LHCN-M2 (cell line): ENCODE measurements at places on chromosomes 7 and 10. TPM values are rescaled to one million over a fixed set of nuclear protein-coding genes. Genes with fewer than 3 reads are reported as not detected.

- no peak for DNase-seq
Observed at GRCh38 chr7:17685141-17685540, 255.2 kb downstream of the SNX13 start.

DNA sequence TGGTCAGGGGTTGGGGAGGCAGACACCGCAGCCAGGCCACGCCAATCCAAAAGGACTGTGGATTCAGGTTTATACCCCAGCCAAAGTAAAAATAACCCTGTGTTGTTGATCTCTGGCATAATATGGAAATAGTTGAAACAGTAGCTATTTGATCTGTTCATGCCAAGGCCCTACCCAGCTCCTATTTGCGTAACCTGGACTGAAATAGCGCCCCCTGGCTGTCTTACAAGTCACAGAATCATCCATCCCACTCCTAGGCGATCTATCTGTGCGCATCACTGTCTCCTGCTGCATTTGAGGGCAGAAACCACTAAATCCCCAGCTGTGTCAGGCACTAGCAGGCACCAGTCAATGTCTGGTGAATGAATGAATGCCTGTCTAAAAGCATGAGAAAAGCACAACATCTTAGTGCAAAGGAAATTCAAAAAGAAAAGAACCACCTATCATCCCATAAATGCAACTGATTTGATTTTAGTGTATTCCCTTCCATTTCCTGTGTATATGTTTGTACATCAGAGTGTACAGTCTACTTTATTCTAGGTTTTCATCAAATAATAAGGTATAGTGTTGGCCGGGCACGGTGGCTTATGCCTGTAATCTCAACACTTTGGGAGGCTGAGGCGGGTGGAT lies 160.0 kb downstream of the SLIT1 start:
- peak; percentile 52 for DNase-seq

GRCh38 chr10:128859738-128860386 lies 607.2 kb upstream of the MGMT start:
- DNase-seq, result no peak

DNA sequence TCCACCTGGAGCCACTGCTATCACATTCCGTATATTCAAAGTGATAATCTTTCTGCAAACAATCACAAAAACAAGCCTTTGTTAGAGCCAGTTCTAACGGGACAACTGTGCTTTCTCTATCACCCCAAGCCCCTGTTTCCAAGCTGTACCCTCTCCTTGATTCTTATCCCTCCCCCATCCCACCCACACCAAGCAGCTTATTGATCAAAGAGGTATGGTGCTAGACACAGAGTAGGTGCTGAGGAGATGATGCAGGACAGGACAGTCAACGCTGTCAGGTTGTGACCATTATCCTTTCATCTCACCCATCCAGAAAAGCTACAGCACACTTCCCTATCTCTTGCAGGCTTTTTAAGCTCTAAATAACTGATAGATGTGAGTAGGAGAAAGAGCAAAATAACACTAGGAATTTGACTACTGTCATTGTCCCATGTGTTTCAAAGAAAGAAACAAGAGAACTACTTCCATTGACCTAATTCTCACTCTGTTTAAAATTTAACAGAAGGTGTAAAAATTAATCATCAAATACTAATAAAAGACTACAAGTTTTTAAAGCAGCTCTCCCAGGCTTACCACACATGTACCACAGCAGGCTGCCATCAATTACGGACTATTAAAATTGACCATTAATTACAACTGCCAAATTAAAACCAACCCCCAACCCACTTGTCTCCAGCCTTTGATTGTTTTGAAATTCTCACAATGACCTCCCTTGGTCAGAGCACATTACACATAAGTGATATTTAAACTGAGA lies 94.3 kb downstream of the ELAPOR2 start:
- DNase-seq, result no peak

- DNase-seq, result no peak
Observed at GRCh38 chr7:140650367-140650766, 9.8 kb upstream of the DENND2A start.

GRCh38 chr10:117804470-117805011 lies 242.2 kb downstream of the RAB11FIP2 start:
- peak; percentile 24 for DNase-seq

- peak; percentile 74 for DNase-seq
Observed at GRCh38 chr7:107446531-107446930, 23.3 kb upstream of the GPR22 start.

GRCh38 chr7:21911341-21911875 lies 34.3 kb downstream of the CDCA7L start:
- no peak for DNase-seq

DNA sequence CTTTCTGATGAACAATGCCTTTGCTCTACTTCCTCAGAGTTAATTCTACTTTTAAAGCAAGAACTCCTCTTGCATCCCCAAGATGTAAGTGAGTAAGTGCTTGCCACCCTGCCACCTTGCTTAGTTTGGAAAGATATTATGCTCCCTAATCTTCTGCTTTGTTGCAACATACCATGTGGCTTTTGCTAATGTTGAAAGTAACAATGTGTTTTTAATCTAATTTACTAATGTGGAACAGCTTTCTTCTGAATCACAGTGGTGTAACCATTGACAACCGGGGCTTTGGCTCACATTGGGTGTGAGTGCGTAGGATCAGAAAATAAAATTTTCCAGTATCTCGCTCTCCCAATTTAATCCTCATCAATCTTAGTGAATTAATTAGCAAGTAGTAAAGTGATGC lies 254.1 kb upstream of the PTER start:
- no peak for DNase-seq

DNA sequence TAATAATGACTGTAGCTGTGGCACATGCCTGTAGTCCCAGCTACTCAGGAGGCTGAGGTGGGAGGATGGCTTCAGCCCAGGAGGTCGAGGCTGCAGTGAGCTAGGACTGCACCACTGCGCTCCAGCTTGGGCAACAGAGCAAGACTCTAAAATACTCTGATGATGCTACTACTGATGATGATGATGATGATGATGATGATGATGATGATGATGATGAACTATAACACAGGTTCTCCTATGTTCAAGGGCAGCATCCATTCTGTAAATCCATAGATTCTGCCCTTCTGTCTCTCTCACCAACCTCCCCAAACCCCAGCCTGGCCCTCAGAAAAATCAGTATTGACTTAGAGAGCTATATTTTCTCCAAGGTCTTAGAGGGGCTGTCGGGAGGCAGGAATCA lies 22.8 kb upstream of the EN2 start:
- no peak for DNase-seq

DNA sequence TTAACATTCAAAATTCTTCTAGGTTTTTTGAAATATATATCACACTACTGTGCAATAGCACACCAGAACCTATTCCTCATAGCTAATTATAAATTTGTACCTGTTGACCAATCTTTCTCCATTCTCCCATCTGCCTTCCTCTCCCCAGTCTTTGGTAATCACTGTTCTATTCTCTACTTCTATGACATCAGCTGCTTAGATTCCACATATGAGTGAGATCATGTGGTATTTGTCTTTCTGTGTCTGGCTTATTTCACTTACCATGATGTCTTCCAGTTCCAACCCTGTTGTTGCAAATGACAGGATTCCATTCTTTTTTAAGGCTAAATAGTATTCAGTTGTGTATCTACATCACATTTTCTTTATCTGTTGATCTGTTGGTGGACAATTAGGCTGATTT lies 54.4 kb upstream of the CCDC6 start:
- DNase-seq, result no peak

DNA sequence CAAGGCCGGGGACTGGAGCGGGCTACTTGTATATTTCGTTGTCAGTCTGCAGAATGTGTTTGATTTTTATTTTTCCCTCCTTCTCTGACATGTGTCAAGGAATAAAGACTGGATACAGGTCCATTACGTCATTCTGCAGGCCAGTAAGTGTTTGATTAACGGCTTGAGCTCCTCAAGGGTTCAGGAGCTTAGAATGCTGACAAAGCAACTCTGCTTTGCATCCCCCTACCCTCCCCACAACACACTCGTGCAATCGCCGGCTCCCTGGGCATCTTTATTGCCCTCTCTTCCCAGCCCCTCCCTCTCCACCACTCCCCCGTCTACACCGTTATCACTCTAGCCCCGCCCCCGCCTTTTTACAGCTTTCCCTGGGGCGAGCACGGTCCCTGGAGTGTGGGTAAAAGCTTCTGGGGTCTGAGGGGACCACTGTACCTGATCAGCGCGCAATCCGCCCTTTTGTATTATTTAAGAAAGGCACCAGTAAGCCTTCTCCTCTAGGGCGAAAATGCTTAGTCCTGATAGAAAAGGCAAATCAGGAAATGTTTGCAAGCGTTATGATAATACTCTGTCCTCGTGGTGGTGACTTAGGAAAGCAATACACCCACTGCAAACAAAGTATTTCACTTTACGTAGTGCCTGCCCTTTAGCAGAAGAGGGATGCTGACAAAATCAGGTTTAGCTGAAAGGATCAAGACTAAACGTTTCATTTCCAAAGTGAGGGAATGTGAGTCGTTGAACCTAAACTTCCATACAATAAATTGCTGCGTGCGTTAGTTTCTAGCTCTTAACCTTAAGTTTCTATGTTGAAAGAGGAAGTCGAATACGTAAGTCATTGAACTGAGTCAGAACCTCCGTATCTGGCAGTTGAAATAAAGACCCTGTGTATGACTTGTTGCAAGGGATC lies 1.4 kb upstream of the CREB5 start:
- peak; percentile 24 for DNase-seq

DNA sequence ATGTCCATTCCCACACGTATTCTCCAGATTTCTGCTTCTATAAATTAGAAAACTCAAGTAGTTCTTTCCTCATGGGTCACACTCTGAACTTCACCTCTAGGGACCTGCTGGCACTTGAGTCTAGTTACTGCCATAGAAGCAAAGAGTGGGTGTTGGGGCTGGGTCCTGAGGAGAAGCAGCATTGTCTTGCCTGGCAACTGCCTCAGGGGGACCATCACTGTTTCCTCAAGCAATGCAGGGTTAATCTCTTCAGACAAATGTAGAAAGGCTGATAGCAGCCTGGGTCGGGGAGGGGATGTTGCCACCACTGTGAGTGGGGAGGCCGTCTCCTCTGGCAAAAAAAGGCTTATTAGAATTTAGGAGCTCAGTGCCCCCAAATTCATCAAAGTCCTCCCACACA lies 20.2 kb upstream of the PAPSS2 start:
- DNase-seq, result no peak

GRCh38 chr10:23073527-23073926 lies 21.9 kb upstream of the MSRB2 start:
- DNase-seq, result peak; percentile 34

DNA sequence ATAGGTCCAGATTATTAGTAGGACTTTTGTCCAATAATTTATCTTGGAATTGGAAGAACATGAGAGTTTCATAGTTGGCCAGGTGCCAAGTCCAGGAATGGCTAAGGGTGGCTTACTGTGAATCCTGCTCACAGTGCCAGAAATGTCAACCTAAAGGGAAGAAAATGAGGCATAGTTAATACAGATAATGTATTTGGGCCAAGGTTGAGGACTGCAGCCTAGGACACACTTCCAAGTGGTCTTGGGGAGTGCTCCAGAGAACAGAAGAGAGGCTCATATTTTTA lies 78.2 kb downstream of the MAPK8 start:
- DNase-seq, result no peak

DNA sequence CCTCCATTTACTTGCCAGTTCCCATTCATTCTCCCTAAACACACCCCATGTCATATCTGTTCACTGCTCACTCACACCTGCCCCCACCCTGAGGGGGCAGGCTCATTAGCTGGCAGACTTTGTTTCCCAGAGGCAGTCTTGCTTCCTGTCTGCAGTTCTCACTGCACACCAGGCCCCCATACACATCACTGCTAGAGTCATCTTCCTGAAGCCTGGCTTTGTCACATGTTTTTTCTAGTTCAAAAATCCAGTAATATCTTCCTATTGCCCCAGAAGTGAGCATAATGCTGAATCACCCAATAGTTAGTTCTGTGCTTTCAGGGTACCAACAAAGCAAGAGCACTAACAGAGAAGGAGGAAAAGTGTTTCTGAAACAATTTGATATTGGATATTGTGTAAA lies 1.9 kb downstream of the LRRC72 start:
- DNase-seq, result peak; percentile 14

DNA sequence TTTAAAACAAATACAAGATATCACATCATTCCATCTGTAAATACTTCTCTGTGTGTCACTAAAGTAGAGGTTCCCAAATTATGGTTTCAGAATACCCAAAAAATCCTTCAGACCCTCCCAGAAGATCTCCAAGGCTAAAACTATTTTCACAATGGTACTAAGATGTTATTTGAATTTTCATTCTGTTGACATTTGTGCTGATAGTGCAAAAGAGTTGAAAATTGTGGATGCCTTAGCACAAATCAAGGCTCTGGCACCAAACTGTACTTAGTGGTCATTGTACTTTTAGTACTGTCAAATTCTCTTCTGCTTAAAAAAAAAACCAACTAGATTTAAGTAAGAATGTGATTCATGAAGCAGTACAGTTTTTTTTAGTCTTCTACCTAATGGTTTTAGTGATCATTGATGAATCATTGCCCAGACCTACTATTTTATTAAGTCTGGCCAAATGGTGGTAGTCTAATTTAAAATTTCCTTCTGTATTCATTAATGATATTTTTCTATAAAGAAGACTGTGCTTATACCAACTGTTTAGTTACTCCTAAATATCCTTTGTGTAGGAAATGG lies 50.5 kb downstream of the TPST1 start:
- peak; percentile 68 for DNase-seq

GRCh38 chr7:101576998-101577397 lies 52.1 kb downstream of the MYL10 start:
- DNase-seq, result no peak

GRCh38 chr7:17304926-17305325 lies 6.5 kb downstream of the AHR start:
- DNase-seq, result peak; percentile 96

DNA sequence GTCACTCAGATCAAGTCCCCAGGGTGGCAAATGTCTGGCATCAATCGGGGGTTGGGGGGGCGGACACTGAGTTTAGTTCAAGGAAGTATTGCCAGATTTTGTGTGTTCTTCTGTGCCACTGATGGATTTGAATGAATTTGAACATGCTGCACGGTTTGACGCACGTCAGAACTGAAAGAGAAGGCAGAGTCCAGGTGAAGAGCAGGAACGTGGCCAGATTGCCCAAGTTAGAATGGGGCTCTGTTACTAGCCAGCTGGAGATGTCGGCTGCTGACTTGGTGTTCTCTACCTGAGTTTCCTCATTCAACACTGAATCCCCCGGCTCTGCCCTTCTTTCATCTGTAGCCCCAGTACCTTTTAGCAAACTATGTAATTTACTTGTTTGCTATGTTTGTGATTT lies 180.2 kb downstream of the PRKCQ start:
- DNase-seq, result no peak

DNA sequence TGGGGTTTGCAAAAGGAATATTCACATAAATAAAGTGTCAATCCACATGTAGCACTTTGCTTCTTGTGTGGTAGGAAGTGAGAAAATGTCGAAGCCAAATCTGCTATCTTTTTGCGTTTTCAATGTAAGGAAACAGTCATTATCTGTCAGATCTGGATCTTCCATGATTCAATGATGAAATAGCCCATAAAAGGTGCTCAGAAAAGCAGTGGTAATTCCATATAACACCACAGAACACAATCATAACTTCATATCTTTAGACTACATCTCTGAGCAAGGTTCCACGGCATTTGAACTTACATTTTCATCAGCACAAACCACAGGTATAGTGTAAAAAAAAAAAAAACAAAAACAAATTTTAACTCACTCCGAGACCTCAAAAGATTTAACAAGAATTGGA lies 39.9 kb upstream of the EGR2 start:
- DNase-seq, result no peak

Gene NPFFR1
- not detected in 2 replicates for total RNA-seq

Gene TRPV5
- not detected in 2 replicates for total RNA-seq

Gene NT5C3A
- 35.9 and 40.1 TPM in 2 replicates for total RNA-seq

Gene SKIDA1
- total RNA-seq, result 0.13 and 0.63 TPM in 2 replicates

Gene NEUROG3
- total RNA-seq, result not detected in 2 replicates

Gene PKD2L1
- total RNA-seq, result not detected in 2 replicates

Gene BAMBI
- 0.80 and 1.7 TPM in 2 replicates for total RNA-seq
